ENCODE measurements at places on chromosomes 3 and 15. TPM values are rescaled to one million over a fixed set of nuclear protein-coding genes. Genes with fewer than 3 reads are reported as not detected.
A peak's percentile ranks its signal among the peaks of the same experiment; 100 is the strongest.

The NUP210 gene
- 0.49 TPM for polyA plus RNA-seq

The TNNC1 gene
- 20.7 TPM for polyA plus RNA-seq

The CSNK1G1 gene
- polyA plus RNA-seq, result 2.5 TPM

The SLC24A5 gene
- polyA plus RNA-seq, result not detected

DNA sequence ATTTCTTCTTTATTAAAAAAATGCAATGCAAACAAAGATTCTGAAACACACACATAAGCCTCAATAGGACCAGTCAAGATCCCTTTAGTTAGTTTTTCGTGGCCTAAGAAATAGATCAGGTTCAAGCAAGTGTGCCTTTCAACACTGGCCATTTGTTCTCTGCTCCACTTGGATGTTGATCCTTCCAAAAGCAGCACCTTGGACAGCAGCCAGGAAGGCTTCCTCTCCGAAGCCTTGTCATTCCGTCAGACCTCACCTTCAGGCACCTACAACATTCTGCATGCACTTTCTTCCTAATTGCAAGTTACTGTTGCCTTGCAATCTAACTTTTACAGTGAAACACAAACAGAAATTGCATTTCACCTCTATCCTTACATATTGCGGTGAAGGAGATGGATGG lies 155.9 kb upstream of the FEZF2 start:
- no peak for DNase-seq
- H3K4me3 ChIP-seq, result no peak overlapping the region
- H3K27me3 ChIP-seq, result peaks cover 2% of the 10 kb centered on the region

GRCh38 chr3:171132873-171133272 lies 106.4 kb upstream of the SLC2A2 start:
- H3K36me3 ChIP-seq, result peaks cover 5% of the 10 kb centered on the region
- DNase-seq, result no peak
- no peak overlapping the region for H3K27ac ChIP-seq
- no peak overlapping the region for H3K4me3 ChIP-seq
- H3K4me1 ChIP-seq, result no peaks in the 10 kb centered on the region

GRCh38 chr3:78963771-78964170 lies 804.0 kb downstream of the ROBO1 start:
- H3K4me3 ChIP-seq, result no peak overlapping the region
- DNase-seq, result no peak
- H3K27ac ChIP-seq, result no peak overlapping the region

DNA sequence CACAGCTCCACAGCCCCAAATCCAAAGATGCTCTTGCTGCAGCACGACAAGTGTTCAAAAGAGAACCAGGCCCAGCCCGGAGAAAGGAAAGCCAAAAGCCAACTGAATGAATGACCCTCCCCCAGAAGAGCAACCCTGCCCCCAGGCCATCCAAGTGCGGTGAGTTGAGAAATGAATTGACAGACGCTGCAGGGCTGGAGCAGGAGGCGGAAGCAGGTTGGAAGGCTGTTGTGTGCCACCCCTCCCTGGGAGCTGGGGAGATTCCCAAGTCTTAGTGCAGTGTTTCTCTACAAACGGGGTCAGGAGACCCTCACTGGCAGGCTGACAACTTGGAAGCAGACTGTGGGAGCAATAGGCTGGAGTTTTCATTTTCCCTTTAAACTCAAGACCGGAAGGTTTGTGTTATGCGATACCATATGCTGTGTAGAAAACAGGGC lies 3.5 kb upstream of the SPTBN5 start:
- no peak overlapping the region for H3K27ac ChIP-seq
- H3K36me3 ChIP-seq, result no peaks in the 10 kb centered on the region
- H3K4me1 ChIP-seq, result no peaks in the 10 kb centered on the region
- no peak overlapping the region for H3K4me3 ChIP-seq

DNA sequence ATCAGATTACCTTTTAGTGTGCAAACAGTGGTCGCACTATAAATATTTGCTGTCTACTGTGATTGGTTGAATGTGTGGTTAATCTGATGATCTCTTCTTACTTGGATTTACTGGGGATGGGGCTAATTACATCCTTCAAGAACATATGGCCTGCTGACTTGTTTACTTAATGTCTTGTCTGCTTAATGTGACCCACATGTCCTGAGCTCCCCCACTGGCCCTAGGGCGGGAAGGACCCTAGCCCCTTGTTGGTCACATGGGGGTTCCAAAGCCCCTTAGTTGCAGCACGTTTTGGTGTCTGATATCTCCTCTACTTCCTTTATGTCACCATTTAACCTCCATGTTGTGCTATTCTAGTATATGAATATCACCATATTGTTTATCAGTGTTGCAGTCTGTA lies 17.8 kb upstream of the P2RY12 start:
- no peak overlapping the region for H3K27ac ChIP-seq
- no peak overlapping the region for H3K4me3 ChIP-seq
- H3K4me1 ChIP-seq, result no peaks in the 10 kb centered on the region
- no peak for DNase-seq
- H3K27me3 ChIP-seq, result no peaks in the 10 kb centered on the region

GRCh38 chr3:28449398-28449797 lies 100.8 kb upstream of the AZI2 start:
- no peaks in the 10 kb centered on the region for H3K4me1 ChIP-seq
- no peaks in the 10 kb centered on the region for H3K36me3 ChIP-seq
- DNase-seq, result no peak
- H3K27me3 ChIP-seq, result no peaks in the 10 kb centered on the region
- H3K27ac ChIP-seq, result no peak overlapping the region
- no peak overlapping the region for H3K4me3 ChIP-seq

- DNase-seq, result no peak
- no peaks in the 10 kb centered on the region for H3K27me3 ChIP-seq
- no peaks in the 10 kb centered on the region for H3K36me3 ChIP-seq
Observed at GRCh38 chr3:9146367-9147071, 102.9 kb downstream of the SRGAP3 start.

DNA sequence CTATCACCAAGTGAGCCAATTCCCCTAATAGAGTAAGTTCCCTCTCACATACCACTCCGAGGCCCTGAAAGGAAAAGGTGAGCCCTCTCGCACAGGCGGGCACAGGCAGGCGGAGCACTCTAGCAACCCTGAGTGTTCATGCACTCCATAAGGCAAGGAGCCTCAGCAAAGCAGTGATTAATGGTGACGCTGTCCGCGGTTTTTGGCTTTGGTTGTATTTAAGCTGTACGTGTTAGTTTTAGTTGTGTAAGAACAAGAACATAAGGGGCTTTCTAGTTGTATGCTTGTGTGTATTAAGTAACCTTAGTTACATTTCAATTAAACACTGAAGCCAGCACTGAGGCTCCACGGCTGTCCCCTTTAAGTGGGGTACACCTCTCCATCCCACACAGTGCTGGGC lies 33.1 kb downstream of the KLHL25 start:
- no peak for DNase-seq
- H3K27ac ChIP-seq, result no peak overlapping the region
- H3K4me3 ChIP-seq, result no peak overlapping the region

- H3K36me3 ChIP-seq, result no peaks in the 10 kb centered on the region
- H3K4me1 ChIP-seq, result no peaks in the 10 kb centered on the region
- H3K27me3 ChIP-seq, result no peaks in the 10 kb centered on the region
- no peak within 1 kb of the TSS for H3K27ac ChIP-seq
- peak within 1 kb of the TSS; percentile 69 for H3K4me3 ChIP-seq
Observed at GRCh38 chr15:43133430-43134156, at the start of gene TMEM62. Gene TMEM62, plus strand, starts transcription at chr15:43133586. Its CDS starts 217 bp downstream, at chr15:43133803.

DNA sequence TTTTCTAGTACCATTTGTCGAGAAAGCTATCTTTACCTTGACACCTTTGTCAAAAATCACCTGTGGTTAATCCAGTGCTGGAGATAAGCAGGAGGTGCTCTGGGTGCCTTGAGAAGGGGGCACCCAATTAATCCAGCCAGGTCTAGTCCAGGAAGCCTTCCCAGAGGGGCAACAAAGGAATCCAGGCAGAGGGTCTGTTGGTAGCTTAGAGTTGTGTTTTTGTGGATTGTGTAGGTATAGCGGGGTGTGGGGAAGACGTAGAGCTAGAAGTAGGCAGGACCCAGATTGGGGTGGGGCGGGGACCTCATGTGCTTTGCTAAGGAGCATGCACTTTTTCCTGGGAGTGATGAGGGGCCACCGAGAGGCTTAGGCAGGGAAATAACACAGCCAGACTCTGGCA lies 6.0 kb upstream of the PIGZ start:
- no peaks in the 10 kb centered on the region for H3K36me3 ChIP-seq

- no peaks in the 10 kb centered on the region for H3K36me3 ChIP-seq
- peak; percentile 79 for DNase-seq
- H3K27ac ChIP-seq, result peak overlapping the region; percentile 92
- H3K4me3 ChIP-seq, result peak overlapping the region; percentile 99
- no peaks in the 10 kb centered on the region for H3K27me3 ChIP-seq
Observed at GRCh38 chr3:69085168-69085832, 563 bp downstream of the ARL6IP5 start.

DNA sequence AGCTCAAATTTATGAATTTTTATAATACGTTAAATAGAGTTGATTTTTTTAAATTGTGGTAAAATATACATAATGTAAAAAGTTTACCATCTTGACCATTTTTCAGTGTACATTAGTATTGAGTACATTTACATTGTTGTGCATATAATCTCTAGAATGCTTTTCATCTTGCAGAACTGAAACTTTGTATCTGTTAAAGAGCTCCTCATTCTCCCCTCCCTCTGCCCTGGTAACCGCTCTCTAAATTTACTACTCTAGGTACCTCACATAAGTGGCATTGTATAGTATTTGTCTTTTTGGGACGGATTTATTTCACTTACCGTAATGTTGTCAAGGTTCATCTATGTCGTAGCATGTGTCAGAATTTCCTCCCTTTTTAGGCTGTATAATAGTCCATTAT lies 13.6 kb downstream of the TBC1D23 start:
- no peak for DNase-seq
- H3K27ac ChIP-seq, result no peak overlapping the region
- no peaks in the 10 kb centered on the region for H3K27me3 ChIP-seq
- no peaks in the 10 kb centered on the region for H3K36me3 ChIP-seq

GRCh38 chr15:91271565-91272153 lies 171.6 kb downstream of the SV2B start:
- no peak overlapping the region for H3K4me3 ChIP-seq
- no peaks in the 10 kb centered on the region for H3K27me3 ChIP-seq
- no peaks in the 10 kb centered on the region for H3K36me3 ChIP-seq
- no peaks in the 10 kb centered on the region for H3K4me1 ChIP-seq
- no peak for DNase-seq

- peak; percentile 59 for DNase-seq
- no peaks in the 10 kb centered on the region for H3K4me1 ChIP-seq
- no peak overlapping the region for H3K27ac ChIP-seq
- H3K27me3 ChIP-seq, result no peaks in the 10 kb centered on the region
- H3K36me3 ChIP-seq, result no peaks in the 10 kb centered on the region
Observed at GRCh38 chr3:195250473-195251251, 20.3 kb downstream of the XXYLT1 start.

DNA sequence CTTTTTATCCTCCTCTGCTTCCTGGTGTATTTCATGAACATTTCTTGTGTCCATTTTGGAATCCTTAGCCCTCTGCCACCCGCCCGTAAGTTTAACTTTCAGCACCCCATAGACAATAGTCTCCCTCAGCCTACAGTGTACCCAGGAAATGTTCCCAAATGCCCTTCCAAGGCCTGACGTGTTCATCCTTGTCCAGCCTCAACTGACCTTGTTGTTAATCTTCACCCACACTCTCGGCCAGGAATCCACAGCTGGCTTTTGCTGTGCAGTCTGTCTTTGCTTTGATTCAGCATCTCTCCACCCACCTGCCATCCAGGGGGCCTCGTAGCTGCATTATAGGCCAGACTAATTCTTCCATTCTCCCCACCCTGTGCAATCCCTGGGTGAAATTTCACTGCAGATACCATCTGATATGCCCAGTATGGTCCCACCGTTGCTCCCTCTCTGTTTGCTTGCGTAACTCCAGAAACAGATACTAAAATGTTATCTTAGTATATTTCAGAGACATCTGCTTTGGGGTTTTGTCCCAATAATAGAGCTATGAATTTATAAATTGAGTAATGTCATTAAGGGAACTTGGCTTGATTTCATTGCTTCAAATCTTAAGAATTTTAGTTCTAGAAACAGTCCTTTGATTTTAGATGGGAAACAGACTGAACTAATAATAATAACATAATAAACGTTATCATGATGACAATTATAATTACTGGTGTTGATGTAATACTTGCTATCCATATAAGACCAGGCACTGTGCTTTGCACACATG lies 16.6 kb downstream of the GUCA1C start:
- H3K4me1 ChIP-seq, result no peaks in the 10 kb centered on the region
- H3K4me3 ChIP-seq, result no peak overlapping the region
- DNase-seq, result no peak
- H3K27ac ChIP-seq, result no peak overlapping the region

GRCh38 chr15:62253294-62253693 lies 88.2 kb upstream of the C2CD4B start:
- H3K4me3 ChIP-seq, result no peak overlapping the region
- no peaks in the 10 kb centered on the region for H3K27me3 ChIP-seq
- no peaks in the 10 kb centered on the region for H3K4me1 ChIP-seq
- no peak overlapping the region for H3K27ac ChIP-seq

DNA sequence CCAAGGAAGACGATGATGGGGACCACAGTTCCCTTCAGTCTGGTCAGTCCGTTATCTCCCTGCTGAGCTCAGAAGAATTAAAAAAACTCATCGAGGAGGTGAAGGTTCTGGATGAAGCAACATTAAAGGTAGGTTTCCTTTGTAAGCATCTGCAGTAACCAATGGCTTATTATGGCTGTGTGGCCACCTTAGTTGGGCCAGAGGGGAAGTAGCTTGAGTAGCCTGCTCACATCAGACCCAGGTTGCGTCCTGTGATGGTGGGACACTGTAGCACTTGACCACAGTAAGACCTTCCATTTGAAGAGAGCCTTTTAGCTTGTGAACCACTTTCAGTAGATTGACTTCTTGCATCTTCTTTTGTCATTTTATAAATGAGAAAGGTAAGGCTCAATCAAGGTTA lies 22.6 kb downstream of the STARD5 start:
- H3K4me3 ChIP-seq, result no peak overlapping the region
- H3K27ac ChIP-seq, result no peak overlapping the region
- H3K4me1 ChIP-seq, result no peaks in the 10 kb centered on the region
- no peaks in the 10 kb centered on the region for H3K27me3 ChIP-seq
- no peaks in the 10 kb centered on the region for H3K36me3 ChIP-seq
- DNase-seq, result no peak

GRCh38 chr3:47276558-47276957 lies 6.0 kb downstream of the KIF9 start:
- no peaks in the 10 kb centered on the region for H3K36me3 ChIP-seq
- H3K4me3 ChIP-seq, result no peak overlapping the region
- H3K27me3 ChIP-seq, result no peaks in the 10 kb centered on the region
- no peak for DNase-seq

GRCh38 chr15:94411846-94412245 lies 180.5 kb downstream of the MCTP2 start:
- no peak overlapping the region for H3K4me3 ChIP-seq
- no peak overlapping the region for H3K27ac ChIP-seq
- DNase-seq, result no peak
- no peaks in the 10 kb centered on the region for H3K36me3 ChIP-seq
- H3K27me3 ChIP-seq, result no peaks in the 10 kb centered on the region

Data from aorta (tissue), 5 donors.